ENCODE measurements at places on chromosomes 7 and 10.

GRCh38 chr7:96069401-96069800 is 252.5 kb downstream of the SLC25A13 start:
- DNase-seq: no peak

GRCh38 chr7:147861058-147861716 is 729.4 kb upstream of the C7orf33 start:
- no peak for DNase-seq

DNA sequence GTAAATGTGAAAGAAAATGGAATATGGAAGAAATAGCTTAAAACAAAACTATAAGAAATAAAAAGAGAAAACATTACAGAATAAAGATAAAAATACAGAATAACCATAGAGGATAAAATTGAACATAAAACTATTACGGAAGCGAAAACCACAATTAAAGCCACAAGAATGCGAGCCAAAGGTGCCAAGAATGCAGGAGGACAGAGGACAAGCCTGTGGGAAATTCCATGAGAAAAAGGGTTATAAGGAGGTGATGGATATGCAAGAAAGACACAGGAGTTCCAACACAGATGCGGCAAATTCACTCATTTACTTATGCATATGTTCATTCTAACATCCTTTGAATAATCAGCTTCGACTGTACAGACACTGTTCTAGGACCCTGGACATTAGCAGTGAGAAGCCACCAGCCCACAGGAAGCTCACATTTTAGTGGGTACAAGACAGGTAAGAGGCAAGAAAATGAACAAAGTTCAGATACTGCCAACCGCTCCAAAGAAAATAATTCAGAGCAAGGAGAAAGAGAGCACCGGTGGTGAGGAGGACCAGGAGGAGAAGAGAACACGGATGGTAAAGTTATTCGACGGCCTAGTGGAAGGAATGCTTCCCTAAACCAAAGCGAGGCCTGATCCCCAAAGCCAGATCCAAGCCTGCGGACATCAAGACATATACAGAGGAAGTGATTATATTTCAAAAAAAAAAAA is 213.7 kb upstream of the MGMT start:
- DNase-seq: no peak

DNA sequence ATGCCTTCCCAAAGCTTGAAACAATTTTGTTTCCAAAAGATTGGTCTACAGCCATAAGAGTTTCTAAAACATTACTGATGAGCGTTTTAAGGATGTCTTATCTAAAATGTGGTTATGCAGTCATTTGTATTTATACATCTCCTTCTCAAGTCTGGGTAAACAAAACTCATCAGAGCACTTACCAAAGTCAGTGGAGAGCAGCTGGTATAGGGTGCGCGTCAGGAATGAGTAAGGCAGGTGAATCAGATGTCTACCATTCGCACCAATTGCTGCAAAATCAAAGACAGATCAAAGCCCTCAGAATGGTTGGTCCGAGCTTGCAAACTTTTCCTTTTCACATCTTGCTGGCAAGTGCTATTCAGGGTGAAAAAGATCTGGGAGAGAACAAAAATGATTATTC is 65.6 kb upstream of the FAM171A1 start:
- DNase-seq: no peak

GRCh38 chr10:77643795-77644468 is 6.3 kb upstream of the KCNMA1 start:
- no peak for DNase-seq

GRCh38 chr7:68833422-68833821 is 764.9 kb upstream of the AUTS2 start:
- DNase-seq: no peak

DNA sequence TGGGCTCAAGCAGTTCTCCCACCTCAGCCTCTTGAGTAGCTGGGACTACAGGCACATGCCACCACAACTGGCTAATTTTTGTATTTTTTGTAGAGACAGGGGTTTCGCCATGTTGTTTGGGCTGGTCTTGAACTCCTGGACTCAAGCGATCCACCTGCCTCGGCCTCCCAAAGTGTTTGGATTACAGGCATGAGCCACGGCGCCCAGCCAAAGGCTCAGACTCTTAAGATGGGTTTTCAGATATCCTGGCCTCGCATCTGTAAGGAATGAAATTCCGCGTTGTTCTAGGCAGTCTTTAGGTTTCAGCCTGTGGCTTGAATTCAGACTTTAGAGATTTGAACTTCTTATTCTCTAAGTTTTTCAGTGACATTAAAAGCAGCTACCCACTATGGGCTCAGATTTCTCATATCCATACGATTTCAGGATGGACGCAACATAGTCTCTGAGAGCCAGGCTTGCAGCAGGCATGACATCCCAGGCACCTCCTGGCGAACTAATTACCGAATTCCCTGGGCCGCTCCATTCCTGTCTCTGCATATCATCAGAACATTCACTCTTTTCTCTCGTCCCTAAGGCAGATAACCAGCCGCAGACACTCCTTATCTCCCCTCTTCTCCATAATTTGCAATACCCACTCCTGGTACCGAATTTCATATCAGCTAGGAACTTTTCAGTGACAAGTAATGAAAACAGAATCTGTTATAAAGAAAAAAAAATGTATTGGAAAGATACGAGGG is 29.7 kb downstream of the IL15RA start:
- no peak for DNase-seq

DNA sequence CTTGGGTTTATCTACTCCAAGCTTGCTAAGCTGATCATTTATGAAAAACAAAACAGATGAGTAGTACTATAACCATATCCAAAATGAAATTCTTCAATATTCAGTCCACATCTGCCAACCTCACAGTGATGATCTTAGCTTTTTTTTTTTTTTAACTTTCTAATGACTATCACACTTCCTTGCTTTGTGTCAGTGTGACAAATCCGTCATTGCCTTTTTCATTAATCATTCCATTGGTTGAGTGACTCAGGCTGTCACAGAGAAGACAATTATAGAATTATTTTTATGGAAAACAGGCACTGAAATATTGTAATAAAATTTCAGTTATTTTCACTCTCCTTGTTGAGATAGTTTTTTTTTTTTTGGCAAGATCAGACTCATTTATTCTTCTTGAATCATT is 70.7 kb downstream of the CPVL start:
- no peak for DNase-seq

GRCh38 chr10:24465124-24465874 is 256.4 kb downstream of the KIAA1217 start:
- DNase-seq: no peak

- DNase-seq: no peak
Observed at GRCh38 chr10:3251172-3251571, 78.6 kb upstream of the PITRM1 start.

GRCh38 chr10:34254596-34254995 is 560.5 kb downstream of the PARD3 start:
- DNase-seq: no peak

DNA sequence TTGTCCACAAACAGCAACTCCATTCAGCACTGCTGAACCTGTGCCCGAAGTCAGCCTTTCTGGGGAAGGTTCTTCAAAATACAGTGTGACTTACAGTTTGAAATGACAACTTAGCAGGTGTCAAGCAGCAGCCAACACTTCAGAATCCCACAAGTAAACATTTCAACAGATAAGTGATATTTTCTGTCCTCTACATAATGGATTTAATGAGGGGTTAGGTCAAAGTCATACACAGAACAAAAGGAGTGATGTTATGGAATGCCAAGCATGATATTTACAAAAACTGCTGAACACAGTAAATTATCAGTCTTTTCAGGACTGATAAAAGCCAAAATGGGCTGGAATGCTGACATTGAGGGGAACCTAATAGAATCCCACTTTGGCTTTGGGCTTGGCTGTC is 77.6 kb upstream of the JAZF1 start:
- no peak for DNase-seq

DNA sequence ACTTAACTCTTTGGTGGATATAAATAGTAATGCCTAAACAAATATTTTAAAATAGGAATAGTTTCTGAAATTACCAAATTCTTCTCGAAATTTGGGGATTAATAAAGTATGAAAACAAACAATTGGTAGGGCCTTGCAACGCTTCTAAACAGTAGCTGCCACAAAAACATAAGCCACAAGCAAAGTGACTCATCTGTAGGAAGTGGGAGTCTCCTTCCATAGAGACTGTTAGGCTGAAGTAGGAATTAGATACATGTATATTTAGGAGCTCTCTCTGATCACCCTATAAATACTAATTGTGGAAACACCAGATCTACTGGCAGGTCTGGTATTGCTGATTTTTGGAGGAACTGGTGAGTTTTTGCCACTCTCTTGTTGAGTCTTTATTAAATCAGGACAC is 5.7 kb upstream of the LMOD2 start:
- no peak for DNase-seq

DNA sequence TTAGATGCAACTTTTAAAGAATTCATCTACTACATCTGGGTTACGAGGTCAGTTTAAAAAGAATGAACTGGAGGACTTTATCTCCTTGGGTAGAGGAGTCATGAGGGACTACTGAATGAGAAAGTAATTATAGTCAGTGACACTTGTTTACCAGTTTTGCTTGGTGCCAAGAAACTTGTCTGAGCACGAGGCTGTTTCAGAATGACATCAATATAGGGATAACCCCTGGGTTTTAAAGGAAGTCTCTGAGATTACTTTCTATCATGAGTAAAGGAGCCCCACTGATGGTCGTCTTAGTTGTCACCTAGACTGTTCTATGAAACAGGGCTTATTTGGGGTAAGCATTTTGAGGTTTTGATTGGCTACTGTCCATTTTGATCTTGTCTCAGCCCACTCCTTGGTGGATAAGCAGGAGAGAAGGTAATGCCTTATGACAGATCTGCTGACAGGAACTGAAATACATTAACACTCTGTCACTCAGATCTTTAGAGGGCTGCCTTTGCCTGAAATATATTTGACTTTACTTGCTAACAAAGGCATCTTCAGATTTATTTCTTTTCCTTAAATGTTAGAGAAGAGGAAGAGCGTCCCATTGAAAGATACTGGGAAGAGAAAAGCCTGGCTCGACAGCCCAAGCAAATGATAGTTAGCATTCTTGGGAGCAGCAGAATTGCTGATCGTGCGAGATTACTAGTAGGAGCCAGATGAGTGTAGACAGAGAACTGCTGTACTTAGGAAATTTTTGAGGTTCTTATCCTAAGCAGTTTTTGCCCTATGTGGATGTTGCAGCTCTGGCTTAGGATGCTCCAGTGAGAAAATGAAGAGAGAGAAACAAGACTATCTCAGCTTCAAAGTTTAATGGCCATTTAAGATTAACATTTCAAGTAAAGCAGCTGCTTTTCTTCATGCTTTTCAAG is 299.2 kb upstream of the LRGUK start:
- DNase-seq: no peak

GRCh38 chr7:107981466-107981865 is 21.5 kb downstream of the LAMB1 start:
- no peak for DNase-seq

- DNase-seq: no peak
Observed at GRCh38 chr7:10128748-10129147, 844.9 kb upstream of the PHF14 start.

DNA sequence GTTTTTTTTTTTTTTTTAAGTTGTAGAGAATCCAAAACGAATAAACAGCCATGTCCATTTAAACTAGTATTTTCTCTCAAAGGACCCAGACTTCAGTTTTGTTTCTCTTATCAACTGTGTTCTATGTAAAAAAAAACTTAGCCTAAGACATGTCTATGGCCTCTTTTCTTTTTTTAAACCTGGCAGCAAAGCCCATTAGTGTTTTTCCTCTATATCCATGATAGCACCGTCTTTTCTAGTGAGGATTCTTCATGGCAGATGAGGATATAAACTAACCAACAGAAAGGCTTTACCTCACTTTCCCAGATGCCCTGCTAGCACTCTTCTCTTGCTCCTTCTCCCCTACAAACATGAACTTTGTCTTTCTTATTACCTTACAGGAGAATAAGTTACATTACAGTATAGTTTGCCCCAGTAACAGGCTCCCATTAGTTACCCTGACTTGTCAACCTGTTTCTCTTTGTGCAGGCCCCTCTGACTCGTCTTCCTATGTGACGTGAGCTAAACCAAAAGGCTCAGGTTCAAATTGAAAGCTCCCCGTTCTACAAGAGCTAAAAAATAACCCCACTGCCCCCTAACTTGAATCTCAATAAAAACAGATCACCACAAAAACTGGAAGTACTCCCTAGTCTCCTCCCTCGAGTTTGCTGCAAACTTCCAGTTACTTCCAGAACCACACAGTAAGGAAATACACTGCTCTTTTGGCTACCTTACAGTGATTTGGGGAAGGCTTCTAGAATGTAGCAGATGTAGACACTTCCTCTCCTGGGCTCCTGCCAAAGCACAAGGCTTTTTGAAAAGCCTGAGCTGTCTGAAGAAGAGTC is 20.1 kb downstream of the P4HA1 start:
- DNase-seq: no peak

GRCh38 chr10:52778511-52779392 is 6.2 kb upstream of the MBL2 start:
- DNase-seq: no peak

DNA sequence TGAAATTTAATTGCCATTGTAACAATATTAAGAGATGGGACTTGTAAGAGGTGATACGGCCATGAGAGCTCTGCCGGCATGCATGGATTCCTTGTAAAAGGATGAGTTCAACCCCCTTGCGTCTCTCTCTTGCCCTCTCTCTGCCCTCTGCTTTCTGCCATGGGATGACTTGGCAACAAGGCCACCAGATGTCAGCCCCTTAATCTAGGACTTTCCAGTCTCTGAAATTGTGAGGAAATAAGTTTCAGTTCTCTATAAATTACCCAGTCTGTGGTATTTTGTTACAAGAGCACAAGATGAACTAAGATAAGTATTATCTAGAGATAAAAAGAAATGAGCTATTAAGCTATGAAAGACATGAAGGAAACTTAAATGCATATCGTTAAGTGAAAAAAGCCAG is 145.7 kb upstream of the AHR start:
- no peak for DNase-seq

DNA sequence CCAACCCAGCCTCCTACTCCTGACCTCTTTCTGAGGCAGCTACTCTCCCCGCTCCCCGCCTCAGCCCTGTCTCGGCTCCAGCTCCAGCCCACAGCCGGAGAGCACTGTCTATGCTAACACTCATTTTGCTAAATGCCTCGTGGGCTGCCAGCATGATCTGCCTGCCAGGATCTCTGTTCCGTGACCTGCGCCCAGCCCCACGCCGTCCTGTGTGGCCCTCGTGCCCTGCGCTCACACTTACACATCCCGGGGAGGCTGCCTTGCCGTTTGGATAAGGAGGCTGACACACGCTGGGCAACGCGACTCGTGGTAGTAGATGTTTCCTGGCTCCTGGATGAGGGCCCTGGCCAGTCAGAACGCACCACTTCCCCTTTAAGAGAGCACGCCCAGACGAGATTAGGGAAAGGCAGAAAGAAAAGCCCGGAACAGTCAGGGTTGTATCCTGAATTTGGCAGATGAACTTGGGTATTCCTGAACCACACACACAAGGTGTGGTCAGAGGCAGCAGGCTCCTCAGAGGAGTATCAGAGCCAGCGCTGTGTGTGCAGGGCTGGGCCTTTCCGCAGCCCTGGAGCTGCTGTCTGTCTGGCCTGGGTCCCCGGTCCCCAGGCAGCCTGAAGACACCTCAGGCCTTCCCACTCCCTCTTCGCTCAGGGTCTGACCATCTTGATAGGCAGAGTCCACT is 97.7 kb upstream of the EFCAB10 start:
- DNase-seq: no peak

DNA sequence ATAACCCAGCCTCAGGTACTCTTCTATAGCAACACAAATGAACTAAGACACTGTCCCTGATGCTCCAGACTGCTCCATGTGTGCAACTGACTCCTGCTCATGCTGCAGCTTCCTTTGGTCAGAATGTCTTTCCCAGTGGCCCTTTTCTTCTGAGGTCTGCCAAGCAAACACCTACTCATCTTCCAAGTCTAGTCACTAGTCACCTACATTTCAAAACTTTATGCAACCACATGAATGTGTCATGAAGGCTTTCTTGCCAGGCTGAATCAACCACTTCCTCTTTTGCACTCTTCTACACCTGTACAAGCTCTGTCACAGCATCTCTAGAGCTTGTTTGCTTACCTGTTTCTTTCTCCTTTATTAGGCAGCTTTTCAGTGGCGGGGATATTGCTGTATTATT is 75.8 kb downstream of the LSMEM1 start:
- no peak for DNase-seq

Data from stimulated activated CD4-positive, alpha-beta T cell treated with anti-CD3 and anti-CD28 coated beads, Interleukin-1b, Interleukin-23, amount 100 ng/mL, for 1 hour (primary cell).